ENCODE measurements at places on chromosomes 7 and 10.
A peak's percentile ranks its signal among the peaks of the same experiment; 100 is the strongest.

- DNase-seq, result no peak
Measured at GRCh38 chr10:132858121-132859081, 72.5 kb upstream of the NKX6-2 start.

GRCh38 chr7:126378642-126379041 lies 874.1 kb downstream of the GRM8 start:
- no peak for DNase-seq

GRCh38 chr7:72492461-72493065 lies 80.4 kb upstream of the CALN1 start:
- DNase-seq, result no peak

GRCh38 chr7:39746103-39746819 lies 122.9 kb downstream of the RALA start:
- DNase-seq, result no peak

- no peak for DNase-seq
Measured at GRCh38 chr10:18294633-18295032, 154.4 kb downstream of the CACNB2 start.

GRCh38 chr7:83148776-83149175 lies 13.9 kb downstream of the PCLO start:
- DNase-seq, result no peak

DNA sequence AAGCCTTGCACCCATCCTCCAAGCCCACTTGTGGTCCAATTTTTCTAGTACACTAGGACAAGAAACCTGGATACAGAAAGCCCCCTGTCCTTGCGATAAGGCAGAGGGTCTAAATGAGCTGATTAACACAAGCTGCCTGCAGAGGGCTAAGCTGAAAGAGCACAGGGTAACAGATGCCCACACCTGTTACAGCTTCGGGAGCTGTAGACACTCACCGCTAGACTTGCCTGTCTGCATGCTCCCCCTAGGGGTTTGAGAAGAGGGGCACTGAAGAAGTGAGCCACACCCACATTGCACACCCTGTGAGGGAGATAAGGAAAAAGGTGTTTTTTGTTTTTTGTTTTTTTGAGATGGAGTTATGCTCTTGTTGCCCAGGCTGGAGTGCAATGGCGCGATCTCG lies 386.5 kb upstream of the AUTS2 start:
- no peak for DNase-seq

DNA sequence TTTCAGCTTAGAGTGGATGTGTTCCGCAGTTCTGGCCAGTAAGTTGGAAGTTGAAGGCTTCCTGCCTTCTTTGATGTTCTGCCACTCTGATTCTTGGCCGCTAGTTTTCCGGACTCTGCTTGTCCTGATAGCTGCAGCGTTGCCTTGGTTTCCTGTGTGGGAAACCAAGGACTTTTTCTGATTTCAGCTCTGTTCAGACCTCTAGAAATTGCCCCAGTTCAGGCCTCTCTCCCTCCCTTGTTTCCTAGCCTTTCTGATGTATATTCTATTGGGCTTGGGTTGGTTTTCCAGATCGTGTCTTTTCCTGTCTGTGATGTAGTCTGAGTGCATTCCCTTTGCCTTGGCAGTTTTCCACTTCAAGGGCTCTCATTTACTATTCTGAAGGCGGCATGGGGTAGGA lies 318.7 kb downstream of the BBS9 start:
- DNase-seq, result no peak

GRCh38 chr10:97593421-97593820 lies 3.9 kb downstream of the C10orf62 start:
- DNase-seq, result no peak

DNA sequence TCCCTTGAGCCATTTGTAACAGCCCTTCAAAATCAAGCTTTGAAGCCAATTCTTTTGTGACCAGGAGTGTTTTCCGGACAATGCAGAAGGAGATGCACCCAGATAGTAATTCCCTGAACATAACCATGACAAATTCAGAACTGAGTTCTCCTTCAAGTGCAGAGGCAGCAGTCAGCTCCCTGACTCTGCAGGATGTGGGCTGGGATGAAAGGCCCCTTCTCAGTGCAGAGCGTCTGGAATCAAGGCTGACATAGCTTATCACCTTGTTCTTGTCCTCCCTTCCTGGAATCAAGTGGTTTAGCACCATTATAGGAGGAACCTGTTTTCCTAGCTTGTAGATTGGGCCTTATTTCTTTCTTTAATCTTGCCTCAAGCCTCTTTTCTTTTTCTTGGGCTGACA lies 143.4 kb downstream of the SORCS3 start:
- no peak for DNase-seq

DNA sequence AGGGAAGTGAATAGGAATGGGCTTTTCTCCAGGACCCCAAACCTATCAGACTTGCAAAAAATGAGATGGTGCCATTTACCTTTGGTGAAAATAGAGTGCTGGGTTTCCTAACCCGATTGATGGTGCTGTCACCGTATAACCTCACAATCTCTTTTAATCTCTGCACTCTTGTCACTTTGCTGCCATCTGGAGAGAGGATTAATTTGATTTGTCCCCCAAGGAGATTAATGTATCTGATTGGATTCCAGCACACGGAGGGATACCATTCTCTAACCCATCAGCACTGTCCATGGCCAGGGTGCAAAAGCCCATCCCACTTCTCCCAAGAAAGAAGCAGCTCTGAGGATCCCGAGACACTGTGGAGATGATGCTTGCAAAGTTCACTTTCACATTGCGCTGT lies 86.3 kb upstream of the NFE2L3 start:
- no peak for DNase-seq

DNA sequence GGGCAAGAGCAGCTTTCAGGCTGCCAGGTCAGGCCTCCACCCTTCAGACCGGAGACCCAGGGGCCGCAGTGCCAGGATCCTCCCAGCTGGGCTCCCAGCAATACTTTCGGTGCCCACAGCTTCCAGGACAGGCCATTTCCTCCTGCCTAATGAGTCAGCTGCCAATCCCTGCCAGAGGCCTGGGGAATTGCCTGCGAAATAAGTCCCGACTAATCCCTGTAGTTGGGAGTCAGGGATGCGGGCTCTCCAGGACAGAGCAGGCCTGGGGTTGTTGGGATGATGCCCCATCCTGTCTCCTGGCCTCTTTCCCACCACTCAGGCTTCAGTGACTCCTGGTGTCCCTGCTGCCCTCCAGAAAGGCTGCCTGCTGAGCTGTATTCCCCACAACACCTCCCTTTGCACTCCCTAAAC lies 143.5 kb upstream of the UNC5B start:
- DNase-seq, result no peak

GRCh38 chr10:21146436-21146789 lies 249.3 kb upstream of the NEBL start:
- no peak for DNase-seq

DNA sequence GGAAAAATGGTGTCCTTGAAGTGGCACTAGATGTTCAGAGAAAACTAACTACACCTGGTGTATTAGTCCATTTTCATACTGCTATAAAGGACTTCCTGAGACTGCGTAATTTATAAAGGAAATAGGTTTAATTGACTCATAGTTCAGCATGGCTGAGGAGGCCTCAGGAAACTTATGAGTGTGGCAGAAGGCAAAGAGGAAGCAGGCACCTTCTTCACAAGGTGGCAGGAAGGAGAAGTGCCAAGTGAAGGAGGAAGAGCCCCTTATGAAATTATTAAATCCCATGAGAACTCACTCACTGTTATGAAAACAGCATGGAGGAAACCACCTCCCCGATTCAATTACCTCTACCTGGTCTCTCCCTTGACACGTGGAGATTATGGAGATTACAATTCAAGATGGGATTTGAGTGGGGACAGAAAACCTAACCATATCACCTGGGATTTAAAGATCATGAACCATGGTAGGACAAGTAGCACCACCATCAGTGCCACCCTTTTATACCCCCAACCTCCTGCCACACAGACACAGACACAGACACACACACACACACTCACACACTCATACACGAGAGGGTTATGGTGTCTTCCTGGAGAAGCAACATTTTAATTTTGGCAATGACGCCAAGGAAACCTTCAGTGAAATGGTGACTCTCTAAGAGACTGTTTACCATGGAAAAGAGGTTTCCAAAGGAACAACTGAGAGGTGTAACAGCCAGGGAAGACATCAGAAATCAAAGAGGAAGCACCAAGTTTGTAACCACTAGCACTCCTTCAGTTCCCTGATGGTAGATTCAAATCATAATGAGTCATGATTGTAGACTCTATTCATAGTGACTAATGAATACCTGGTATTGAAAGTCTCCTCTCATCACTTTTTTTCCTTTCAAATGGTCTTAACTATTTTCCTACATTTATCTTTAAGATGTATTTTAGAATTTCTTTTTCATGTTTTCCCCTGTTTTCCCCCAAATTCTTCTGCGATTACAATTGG lies 41.8 kb upstream of the WNT16 start:
- no peak for DNase-seq

- no peak for DNase-seq
Measured at GRCh38 chr10:131880016-131880590, 20.7 kb upstream of the PPP2R2D start.

- peak; percentile 20 for DNase-seq
Measured at GRCh38 chr10:24952707-24953645, 570 bp upstream of the PRTFDC1 start.

DNA sequence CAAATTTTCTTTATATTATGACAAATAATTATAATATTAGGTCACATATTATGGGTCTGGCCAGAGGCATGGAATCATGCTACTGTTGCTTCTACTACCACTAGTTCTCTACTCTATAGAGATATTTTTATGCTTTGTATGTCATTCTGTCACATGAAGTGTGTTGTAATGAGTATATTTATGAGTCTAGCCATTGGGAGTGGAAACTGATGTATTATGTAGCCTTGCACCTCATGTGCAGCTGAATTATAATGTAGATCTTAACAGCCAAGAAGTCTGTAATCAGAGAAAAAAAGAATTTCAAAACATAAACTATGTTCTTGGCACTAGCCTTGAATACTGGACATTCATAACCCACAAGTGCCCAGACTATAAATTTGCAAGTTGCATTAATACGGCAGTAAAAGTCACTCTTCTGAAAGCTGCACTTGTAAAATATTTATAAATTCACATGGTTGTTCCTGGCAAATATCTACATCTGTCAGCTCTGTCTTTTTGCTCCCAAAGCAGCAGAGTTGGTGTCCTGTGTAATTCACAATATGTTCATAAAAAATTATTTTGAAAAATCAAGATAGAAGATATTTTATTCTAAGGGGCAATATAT lies 48.6 kb upstream of the SKAP2 start:
- DNase-seq, result no peak

DNA sequence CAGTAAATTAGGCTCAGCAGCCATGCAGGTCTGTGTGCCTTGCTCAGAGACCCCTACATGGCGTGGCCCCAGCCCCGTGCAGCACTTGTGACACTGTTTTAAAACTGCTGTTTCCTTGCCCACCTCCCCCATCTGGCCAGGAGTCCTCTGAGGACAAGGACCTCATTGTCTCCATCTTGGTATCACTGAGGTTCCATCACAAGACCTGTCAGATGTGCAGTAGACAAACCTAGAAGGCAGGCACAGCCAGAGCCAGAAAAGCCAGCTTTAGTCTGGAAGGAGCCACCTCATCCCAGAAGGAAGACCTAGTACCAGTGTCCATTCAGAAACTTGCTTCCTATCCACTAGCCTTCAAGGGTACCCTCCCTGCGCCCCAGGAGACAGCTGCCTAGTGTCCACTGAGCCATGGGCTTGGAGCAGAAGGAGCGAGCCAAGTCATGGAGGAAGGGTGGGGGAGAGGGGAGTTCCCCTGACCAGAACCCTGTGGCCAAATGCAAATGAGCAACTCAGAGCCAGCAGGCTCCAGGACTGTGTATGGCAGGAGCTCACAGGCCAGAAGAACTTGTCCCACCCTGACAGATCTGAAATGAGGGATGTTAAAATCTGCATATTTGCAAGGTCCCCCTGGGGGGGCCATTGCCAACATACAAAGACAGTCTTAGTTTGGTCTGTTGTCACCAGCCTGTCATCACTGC lies 176.1 kb downstream of the SH3PXD2A start:
- no peak for DNase-seq

DNA sequence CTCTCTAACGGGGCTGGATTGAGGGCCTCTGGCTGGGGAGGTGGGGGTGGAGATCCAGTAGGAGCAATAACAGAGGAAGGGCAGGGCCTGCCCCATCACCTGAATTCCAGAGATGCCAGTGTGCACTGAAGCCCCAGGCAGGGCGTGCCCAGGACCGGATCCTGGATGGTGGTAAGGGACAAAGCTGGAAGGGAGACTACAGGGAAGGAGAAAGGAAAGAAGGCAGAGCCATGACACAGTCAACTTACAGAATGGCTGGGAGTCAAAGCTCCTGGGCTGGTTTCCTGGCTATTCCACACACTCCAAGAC lies 666 bp downstream of the TMEM139 start:
- DNase-seq, result no peak

GRCh38 chr10:110267276-110267675 lies 37.4 kb downstream of the SMNDC1 start:
- DNase-seq, result no peak

GRCh38 chr7:4824120-4824775 lies 37.6 kb downstream of the PAPOLB start:
- no peak for DNase-seq

DNA sequence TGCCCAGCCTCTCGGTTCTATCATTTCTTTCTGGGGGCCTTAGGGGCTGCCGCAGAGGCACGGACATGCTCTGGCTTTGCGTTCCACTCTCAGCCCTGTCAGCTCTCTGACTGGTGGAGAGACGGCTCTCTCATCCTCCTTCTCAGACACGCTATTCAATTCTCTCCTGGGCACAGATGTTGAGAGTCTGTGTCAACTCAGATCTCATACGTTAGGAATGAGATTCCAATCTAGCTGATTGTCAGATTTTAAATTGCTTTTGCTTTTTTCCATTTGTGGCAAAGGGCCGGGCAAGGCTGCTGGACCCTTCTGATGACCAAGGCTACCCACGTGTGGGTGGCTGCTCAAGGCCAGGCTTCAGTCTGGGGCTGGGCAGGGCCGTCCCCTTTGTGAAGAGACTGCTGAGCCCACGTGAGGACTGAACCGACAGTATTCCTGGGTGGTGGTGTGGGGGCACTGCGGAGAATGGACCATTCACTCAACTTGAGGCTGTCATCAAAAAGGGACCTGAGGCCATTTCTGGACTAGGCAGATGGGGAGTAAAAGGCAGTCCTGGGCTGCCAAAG lies 71.5 kb downstream of the CLEC2L start:
- no peak for DNase-seq

GRCh38 chr7:140671966-140672365 lies 779 bp upstream of the ADCK2 start:
- DNase-seq, result no peak

DNA sequence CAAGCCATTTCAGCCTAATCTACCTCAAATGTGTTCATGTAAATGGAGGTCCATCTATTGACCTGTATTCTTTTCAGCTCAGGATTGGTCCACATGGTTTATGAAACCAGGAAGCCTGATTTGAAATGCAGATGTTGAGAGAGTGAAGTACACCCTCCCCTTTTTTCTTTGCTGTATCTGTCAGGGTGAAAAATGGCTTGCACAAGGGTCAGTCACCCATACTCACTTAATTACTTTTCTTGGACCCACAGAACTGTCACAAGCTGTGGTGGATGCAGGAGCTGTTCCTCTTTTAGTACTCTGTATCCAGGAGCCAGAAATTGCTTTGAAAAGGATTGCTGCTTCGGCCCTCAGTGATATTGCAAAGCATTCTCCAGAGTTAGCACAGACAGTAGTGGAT lies 41.2 kb downstream of the SPAG6 start:
- DNase-seq, result no peak

- DNase-seq, result no peak
Measured at GRCh38 chr10:91887272-91888076, 21.8 kb downstream of the FGFBP3 start.

- no peak for DNase-seq
Measured at GRCh38 chr7:37150856-37151255, 297.8 kb downstream of the ELMO1 start.

- DNase-seq, result no peak
Measured at GRCh38 chr7:3436746-3437145, 135.7 kb downstream of the SDK1 start.

- DNase-seq, result no peak
Measured at GRCh38 chr10:13945390-13946208, 358.8 kb downstream of the PRPF18 start.

Measured in stimulated activated CD8-positive, alpha-beta memory T cell treated with anti-CD3 and anti-CD28 coated beads, Interleukin-15, amount 100 ng/mL, for 48 hours (primary cell).